Right lung (tissue), 10 donors: ENCODE measurements at places on chromosomes 5 and 9.

DNA sequence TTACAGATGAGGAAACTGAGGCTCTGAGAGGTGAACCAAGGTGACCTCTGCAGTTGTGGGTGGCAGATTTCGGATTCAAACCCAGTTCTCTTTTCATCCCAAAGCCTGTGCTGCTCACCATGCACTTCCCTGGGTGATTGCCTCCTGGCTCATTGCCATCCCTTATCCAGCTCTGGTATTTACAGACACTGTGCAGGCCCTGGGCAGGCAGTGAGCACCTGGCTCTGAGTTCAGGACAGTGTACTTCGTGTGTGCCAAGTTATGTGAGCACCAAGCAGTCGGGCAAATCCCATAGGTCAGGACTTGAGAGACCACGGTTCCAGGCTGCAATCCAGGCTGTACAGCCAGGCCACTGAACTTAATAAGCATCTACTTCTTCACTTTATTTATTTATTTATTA is 1.4 kb downstream of the LRSAM1 start:
- DNase-seq = no peak

DNA sequence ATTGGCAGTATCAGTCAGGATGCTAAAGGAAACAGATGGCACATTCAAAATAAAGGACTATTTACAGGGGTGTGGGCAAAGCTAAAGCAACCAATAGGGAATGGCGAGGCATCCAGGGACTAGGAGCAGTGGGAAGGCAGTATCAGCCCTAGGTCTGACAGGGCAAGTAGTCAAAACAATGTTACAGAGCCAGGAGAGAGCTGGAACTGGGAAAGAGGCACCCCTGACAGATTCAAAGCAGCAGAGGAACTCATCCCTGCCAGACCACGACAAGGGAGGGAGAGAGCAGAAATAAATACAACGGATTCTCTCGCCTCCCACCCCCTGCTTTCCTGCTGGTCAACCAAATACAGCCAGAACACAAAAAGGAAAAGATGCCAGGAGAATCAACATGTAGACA is 371.5 kb downstream of the NR2F1-AS1 start:
- DNase-seq = no peak

DNA sequence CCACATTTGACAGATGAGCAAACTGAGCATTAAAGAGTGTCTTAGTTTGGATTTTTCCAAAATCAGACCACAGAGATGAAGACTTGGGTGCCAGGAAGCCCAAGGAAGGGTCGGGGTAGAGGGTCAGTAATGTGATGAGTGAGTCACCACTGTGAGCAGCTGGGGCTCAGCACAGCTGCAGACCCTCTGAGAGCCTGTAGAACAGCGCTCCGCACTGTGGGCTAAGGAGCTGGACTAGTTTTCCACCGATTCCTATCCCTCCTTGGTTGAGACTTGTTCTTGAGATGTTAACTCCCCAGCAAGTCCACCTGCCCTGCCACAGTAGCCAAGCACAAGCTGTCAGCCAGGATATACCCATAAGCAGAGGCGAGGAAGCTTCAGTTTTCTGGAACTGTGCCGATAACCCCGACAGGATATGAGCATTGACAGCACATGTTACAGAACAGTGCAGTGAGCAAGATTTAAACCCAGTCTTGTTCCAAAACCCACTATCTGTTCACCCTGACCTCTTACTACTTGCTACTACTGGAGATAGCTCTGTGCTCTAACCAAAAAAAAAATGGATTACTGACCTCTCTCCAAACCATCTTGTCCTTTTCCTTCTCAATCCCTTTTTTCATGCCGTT is 31.8 kb downstream of the EGFLAM start:
- DNase-seq = no peak

- no peak for DNase-seq
Measured at GRCh38 chr5:64576250-64576649, 70.4 kb downstream of the RGS7BP start.

GRCh38 chr5:116553366-116553765 is 21.3 kb downstream of the SEMA6A start:
- no peak for DNase-seq

DNA sequence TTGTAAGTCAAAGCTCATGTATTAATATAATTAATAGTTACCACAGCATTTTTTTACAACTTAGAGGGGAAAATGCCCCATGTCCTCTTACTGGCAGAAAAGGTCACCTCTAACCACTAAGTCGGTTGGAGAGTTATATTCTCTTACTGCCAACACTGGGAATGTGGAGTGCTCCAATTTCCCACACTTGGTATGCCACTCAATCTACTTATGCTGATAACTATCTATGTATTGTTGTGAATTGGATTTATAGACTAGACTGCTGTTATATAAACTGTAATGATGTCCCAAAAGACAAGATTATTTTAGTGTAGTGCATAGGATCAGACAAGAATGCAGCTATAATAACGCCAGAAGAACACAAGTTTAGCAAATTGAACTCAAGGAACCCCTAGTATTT is 2385.2 kb upstream of the C9orf72 start:
- DNase-seq = no peak

GRCh38 chr9:86507212-86507630 is 153.0 kb upstream of the TUT7 start:
- DNase-seq = no peak

- peak; percentile 87 for DNase-seq
Measured at GRCh38 chr9:33139421-33140228, 27.5 kb downstream of the B4GALT1 start.

- no peak for DNase-seq
Measured at GRCh38 chr9:133874060-133874657, 118.0 kb downstream of the VAV2 start.

DNA sequence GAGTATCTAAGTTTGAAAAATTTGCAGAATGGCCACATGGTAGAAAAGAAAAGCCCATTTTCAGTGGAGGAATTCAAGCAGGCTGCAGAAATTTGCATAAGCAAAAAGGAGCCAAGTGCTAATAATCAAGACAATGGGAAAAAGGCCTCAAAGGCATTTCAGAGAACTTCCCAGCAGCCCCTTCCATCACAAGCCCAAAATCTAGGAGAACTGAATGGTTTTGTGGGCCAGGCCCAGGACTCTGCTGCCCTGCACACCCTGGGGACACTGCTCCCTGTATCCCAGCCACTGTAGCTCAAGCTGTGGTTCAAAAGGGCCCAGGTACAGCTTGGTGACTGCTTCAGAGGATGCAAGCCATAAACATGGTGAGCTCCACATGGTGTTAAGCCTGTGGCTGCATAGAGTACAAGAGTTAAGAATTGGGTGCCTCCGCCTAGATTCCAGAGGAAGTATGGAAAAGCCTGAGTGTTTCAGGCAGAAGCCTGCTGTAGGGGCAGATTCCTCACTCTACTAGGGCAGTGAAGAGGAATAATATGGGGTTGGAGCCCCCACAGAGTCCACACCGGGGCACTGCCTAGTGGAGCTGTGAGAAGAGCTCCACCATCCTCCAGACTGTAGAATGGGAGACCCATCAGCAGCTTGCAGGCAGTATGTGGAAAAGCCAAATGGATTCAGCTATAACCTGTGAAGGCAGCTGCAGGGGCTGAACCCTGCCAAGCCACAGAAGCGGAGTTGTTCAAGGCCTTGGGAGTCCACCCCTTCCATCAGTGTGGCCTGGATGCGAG is 720.7 kb upstream of the CTNND2 start:
- DNase-seq = no peak

DNA sequence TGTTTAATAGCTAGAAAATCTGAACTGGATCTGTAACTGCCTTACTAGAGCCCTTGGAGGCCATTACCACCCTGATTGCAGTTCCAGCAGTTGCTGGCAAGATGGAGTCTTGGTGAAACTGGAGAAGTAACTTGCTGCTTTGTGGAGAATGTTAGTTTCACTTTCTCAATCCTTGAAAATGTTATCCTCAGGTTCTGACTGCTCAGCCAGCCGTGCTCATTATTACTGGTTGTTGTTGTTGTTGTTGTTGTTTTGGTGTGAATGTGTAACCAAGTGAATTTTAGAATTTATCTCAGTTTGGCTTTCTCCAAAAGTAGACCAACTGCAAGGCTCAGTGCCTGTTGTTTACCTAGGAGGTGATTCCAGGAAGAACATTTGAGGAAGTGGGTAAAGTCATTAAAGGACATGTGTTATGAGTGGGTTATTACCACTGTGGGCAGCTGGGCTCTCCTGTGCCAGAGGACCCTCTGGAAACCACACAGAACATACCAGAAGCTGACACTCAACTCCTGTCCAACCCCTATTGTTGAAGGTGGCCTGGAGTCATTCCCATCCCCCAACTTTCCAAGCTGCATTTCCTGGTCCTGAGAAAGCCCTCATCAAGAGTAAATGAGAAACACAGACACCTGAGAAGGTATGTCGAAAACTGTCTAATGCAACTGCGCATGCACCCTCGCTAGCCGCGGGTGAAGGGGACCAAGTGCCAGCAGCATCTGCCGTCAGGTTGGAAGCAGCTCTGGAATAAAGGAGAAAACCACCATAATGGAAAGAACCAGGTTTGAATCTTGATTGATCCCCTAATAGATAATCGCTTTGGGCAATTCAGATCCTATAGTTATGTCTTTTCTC is 111.6 kb downstream of the CMYA5 start:
- no peak for DNase-seq

DNA sequence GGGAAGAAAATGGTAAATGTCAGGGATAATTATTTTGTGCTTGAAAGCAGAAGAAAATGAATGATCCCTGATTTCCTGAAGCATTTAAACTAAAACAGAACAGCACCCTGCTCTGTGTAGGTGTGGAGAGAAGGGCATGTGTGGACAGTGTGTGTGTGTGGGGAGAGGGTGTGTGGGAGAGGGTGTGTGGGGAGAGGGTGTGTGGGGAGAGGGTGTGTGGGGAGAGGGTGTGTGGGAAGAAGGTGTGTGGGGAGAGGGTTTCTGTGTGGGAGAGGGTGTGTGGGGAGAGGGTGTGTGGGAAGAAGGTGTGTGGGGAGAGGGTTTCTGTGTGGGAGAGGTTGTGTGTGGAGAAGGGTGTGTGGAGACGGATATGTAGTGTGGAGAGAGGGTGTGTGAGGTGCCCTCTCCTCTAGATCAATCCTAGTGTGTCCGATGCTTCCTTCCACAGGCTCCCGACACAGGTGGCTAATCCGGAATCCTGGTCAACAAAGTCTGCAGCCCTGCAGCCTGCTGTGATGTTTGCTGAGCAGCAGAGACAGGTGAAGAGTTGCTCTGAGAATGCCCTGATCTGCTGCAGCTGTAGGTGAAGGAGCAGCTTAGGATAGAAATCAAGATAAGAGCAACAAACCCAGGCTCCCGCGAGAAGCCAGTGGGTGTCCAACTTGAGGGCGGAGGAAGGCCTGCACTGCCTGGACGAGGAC is 15.5 kb downstream of the IRX4 start:
- DNase-seq = no peak

GRCh38 chr5:74199005-74199404 is 441.5 kb downstream of the ENC1 start:
- no peak for DNase-seq

DNA sequence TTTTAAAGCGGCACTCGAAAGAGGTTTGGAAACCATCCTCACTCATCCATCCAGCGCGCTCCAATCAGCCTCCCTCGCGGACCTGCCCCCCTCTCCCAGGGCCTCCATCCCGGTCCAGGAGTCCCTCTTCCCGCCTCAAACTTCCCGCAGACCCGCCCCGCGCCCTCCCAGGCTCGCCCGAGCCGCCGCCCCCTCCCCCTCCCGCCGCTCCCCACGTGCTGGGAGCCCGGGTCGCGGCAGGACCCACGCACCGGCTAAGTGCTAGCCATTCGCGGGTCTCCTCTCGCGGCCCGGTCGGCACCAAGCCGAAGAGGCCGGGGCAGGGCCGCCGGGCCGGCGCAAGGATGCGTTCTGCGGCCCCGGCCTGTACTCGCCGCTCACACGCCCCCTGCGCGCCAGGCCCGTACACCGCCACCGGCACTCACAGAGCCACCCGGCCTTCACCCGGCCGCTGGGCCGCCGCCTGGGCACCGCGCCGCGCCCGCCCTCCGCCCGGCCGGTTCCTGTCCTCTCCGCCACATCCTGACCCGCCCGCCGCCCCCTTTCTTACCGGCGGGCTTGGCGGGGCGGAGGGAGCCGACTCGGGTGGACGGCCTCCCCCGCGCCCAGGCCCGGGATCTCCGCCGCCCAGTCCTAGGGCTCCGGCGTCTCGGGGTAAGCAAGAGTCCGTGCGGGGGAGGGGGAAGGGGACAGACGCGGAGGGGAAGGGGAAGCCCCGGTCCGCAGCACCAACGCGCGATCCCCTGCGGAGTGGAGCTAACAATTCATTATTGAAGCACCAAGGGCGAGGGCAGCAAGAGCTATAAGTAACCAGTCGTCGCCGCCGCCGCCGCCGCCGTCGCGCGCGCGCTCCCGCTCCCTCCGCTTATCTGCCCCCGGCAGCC is 576 bp downstream of the CHD1 start:
- peak; percentile 71 for DNase-seq

DNA sequence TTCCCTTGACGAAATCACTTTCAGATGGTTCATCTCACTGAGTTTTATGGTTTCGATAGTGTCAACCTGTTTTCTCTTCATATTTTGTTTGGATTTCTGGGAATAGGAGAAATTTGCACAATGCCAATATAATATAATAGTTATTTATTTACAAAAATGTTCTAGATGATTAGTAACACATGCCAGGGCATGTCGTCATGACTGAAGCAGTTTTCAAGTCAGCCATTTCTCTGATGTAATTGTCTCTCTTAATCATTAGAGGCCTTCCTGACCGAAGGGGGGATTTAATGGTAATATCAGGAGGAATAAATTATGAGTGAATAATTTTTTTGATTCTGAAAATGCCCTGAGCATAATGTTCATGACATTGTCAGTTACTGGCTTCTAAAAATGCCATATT is 246.5 kb upstream of the ATP10B start:
- no peak for DNase-seq

DNA sequence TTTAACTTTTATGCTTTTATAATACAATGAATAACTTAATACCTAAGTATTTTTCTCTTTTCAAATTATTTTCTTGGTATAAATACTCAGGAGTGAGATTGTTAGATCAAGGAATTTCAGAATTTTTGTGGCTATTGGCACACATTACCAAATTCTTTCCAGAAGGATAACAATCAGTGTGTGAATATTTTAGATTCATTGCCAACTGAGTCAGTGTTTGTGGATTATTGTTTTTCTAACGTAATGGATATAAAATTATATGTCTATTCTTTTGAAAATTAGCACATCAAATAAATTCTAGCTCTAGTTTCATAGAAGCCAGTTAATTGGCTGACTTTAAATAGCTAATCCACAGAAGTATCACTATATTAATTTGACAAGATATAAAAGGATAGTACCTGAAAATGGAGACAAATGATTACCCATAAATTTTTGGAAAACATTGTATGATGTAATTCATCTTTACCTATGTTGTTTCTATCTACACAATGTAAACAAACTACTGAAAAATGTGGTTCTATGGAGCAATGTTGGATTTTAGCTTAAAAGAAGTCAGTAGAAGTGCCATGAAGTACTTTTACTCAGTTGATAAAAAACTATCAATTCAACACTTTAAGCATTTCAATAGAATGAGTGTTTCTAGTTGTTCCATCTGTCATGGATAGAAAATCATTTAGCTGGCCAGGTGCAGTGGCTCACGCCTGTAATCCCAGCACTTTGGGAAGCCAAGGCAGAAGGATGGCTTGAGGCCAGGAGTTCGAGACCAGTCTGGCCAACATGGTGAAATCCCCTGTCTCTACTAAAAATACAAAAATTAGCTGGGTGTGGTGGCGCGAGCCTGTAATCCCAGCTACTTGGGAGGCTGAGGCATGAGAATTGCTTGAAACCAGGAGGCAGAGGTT is 185.1 kb downstream of the ADAMTSL1 start:
- DNase-seq = no peak

GRCh38 chr9:112884101-112884500 is 6.6 kb downstream of the SLC46A2 start:
- no peak for DNase-seq
